ENCODE measurements at places on chromosomes 2 and 18.

DNA sequence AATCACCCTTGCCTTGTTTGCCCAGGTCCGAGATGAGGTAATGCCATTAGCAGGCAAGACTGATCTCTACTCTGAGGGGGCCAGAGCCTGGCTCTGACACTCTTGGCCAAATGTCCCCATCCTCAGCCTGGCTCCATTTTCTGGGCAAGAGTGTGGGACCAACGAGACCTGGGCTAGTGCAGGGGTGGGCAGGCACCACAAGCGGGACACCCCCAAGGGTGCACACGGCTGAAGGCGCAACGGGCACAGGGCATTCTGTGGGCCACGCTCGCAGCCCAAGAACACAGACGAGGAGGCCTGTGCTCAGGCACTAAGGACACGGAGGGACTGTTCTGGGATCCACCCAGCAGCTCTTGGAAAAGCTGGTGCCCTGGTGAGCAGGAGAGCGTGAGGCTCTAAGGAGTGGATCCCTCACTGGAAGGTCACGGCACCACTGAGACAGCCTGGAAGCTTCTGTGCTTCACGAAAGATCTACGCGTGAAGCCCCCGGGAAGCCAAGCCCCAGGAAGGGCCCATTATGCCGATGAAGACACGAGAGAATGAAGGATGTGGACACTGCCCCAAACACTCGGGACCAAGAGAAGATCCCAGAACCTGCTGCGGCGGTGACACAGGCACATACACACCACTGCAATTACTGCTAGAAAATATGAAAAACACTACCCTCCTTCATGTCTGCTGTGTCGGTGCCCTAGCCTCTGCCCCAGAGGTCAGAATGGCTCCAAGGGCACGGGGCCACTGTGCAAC lies 138.2 kb downstream of the HDAC4 start:
- no peak for DNase-seq

GRCh38 chr18:10805587-10806118 lies 279.8 kb downstream of the NAPG start:
- DNase-seq, result no peak

DNA sequence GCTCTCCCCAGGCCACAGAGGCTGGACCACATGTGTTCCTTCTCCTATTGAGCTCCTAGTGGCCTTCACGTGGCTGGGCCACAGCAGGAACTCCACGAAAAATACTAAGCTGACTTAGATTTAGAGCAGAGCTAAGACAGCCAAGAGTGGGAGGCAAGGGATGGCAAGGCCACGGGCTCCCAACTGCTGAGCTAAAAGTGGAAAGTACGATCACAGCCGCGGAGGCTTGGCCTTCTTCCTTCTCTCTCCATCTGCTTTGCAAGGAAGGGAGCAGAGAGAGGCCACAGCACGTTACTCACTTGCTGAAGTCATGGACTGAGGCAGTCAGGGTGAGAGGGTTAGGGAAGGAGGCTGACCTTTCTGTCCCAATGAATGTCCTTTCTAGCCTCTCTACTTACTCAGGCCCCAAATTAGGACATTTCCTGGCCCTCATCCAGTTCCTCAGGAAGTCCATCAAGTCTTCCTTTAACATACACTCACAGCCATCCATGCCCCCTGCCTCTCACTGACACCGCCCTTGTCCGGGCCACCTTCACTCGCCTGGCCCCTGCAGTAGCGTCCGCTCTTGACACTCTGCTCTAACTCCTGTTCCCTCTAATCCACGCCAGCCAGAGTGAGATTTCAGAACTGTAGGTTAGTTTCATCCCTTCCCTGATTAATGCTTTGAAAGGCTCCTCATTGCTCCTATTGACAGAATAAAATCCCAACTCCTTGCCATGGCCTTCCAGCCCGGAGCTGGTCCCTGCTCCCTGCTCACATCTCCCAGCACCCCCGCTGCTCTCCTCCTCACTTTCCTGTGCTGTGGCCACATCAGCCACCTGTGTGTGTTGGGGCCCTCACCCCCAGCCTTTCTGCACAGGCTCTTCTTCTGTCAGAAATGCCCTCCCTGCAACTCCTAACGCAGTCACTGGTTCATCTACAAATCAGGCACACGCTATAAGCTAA lies 204.2 kb downstream of the CYP26B1 start:
- DNase-seq, result no peak

DNA sequence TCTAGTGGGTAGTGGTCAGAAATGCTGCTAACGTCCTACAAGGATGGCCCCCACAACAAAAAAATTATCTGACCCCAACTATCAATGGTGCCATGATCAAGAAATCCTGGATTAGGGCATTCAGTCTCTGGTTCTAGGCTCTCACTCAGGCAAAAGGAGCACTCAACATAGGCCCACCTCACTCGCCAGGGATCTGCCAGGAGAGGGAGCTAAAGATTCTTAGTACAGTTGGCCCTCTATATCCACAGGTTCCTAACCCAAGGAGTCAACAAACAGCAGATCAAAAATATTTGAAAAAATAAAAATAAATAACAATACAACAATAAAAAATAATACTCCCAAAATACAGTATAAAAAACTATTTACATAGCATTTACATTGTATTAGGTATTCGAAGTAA lies 10.0 kb downstream of the SLC4A5 start:
- no peak for DNase-seq

DNA sequence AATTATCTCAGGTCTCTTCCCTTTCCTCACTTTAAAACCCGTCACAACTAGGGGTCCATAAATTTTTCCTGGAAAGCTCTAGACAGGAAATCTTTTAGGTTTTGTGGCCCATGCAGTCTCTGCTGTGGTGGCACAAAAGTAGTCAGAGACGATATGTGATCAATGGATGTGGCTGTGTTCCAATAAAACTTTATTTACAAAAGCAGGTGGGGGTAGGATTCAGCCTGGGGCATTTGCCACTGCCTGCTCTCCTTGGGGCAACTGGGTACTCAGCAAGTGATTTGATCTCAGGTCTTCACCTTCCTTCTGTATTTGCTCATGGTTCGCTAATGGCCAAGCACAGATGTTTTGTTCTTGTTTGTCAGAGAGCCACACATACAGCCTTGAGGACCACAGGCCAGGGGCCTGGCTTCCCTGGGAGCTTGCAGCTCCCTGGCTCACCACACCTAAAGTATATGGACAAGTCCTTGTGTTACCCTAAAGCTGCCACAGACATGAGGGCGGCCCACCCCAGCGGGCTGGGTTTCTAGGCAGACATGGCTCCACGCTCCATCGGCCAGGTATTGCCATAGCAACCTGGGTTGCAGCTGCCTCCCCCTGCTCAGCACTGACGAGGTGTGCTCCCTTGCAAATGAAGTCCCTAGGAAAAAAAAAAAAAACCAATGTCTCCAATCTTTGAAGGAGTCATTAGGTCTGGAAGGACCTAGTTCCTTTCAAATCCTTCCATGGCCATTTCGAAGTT lies 89.7 kb upstream of the YWHAQ start:
- no peak for DNase-seq

DNA sequence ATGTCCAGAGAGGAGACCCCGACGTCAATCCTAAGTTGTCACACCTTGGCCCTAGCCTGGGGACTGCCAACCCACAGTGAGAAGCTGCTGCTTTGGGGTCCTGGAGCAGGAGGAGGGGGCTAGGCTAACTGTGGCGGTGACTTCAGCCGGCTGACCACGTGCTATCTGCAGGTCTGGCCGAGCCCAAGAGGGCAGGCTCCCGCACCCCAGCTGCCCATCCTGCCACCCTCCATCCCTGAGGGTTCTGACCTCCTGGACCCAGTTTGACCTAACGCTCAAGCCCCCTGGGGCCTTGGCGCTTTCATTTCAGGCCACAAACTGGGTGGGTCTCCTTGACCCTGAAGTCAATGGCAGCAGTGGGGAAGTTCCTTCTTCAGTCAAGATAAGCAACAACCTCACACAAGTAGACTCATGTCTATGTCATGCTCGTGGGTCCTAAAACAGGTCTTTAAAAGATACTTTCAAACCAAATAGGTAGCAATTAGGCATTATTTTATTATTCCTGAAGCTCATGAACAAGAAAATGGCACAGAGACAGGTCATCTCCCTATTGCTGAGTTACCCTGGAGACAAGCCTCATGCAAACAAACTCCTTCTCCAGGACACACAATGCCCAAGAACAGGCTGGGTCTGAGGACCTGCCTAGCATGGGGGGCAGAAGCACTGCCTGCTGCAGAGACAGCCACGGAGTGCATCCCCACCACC lies 2.3 kb downstream of the HES6 start:
- DNase-seq, result no peak

DNA sequence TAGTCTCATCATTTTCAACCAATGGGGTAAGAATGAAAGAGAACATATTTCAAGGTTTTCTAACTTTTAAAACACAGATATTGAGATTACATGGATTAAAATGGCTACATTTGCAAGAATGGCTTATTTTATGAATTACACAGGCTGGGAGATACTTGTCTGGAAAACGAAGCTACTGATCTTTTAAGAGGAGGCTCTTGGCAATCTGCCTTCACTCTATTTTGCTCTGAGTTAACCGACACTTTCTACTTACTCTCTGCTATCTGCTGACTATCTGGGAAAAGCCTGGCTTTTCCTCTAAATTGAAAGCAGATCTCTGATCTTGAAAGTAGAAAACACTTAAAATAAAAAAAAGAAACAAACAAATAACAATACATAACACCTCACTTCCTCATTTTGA lies 325.4 kb upstream of the LINC00305 start:
- no peak for DNase-seq

DNA sequence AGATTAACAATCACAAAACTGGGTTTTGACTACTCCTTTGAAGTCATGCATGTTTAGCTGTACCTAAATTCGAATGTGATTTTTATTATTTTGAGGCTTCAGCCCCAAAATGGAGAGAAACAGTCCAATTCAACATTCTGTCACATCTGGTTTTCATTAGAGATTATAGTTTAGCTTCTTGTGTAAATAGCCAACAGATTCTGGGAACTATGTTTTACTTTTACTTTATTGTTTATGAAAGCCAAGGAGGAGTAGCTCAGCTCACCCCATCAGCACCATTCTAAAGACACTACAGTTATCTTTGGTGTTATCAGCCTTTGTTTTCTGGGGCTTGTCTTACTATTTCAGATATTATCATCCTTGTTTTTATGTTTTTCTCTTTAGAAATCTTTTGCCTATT lies 465.0 kb upstream of the CWC22 start:
- no peak for DNase-seq

DNA sequence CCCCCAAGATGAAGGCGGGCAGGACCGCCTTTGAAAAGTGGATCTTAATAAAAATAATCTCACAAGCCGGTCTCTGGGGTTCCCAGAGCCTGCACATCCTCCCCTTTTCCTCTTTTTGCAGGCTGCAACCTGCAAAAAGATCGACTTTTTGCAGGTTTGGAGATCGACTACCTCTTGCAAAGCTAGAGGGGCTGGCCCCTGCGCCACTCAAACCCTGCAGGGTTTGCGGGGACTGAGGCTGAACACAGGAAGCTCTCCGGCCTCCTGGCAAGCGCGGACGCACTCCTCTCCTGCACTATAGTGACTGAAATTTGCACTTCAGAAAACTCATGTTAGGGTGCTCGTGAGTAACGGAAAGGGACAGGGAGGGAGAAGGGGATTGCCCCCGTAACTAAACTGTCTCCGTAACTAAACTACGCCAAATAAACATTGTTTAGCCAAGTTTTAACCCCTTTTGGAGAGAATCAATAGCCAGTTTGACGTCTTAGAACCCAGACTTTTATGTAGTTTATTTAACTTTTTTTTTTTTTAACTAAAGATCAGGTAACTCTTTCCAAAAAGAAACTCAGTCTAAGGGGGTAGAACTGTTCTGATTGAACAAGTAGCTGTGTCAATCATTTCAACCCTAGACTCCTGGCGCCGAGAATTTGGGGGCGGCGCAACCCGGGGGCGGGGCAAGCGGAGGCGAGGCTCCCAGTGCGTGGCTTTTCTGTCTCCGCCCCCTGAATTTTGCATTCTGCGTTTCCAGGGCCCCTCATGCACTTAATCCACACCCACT lies 2.5 kb downstream of the IGFBP5 start:
- DNase-seq, result no peak

DNA sequence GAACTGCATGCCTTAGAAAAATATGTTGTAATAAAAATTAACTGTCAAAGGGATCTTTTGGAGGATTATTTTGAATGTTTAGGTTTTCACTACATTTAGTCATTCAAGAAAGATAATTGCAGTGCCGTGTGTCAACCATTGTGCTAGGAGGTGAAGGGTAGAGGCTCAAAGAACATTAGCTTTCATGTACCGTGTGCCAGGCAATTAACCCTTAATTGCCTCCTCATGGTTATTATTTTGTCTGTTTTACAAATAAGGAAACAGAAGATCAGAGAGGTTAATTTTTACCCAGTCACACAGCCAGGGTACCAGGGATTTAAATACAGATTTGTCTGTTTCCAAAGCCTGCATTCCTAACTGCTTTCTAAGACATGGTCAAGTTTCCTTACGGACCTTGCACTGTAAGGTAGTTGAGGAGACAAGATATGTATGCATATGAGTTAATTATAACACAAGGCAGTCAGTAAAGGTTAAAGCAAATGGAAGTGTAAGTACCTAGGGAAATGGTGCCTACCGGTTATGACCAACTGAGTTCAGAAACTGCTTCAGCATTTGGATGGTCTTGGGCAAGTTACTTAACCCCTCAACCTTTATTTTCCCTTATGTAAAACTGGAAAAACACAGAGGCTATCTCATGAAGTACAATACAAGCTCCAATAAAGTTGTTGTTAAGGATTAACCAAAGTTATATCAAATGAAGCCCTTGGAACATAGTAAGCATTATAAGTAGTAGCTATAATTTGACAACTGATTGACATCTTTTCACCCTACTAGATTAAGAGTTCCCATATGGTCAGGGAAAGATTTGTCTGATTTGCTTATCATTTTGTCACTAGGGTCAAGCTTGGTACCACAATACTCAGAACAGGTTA lies 434.9 kb downstream of the MBD2 start:
- no peak for DNase-seq

GRCh38 chr2:46273225-46273863 lies 23.9 kb upstream of the EPAS1 start:
- DNase-seq, result no peak

- DNase-seq, result no peak
Measured at GRCh38 chr2:195656161-195656858, 716 bp upstream of the SLC39A10 start.

Measured in T-helper 1 cell (primary cell).